ENCODE measurements at places on chromosomes 1 and 21.
A peak's percentile ranks its signal among the peaks of the same experiment; 100 is the strongest.

DNA sequence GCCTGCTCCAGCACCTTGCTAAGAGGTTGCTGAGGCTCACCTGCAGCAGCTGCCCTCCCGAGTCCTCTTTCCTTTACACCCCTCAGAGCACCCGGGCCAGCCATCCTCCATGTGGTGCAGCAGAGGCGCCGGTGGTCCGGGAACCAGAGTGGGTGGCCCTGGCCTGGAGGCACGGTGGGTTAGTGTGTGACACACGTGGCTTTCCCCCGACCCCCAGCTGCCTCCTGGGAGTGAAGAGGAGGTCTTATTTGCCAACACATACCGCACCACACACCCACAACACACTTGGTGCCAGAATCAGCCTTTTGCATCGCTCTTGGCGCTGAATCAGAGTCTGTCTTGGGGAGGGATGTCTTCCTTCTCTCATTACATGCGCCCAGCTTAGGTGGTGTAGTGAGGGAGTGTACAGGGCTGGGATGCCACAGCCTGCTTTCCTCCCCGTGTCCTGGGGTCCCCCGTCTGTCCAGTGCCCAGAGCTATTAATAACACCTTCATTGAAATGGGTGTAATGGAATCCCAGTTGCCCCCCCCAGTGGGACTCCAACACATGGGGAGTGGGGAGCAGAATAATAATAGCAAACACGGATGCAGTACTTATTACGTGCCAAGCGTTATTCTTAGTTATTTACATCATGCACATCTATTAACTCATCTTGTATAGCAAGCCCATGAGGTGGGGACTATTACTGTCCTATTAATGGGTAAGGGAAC lies 38.2 kb downstream of the MAPKAPK2 start:
- DNase-seq: no peak

- DNase-seq: no peak
Measured at GRCh38 chr1:74689621-74690363, 16.2 kb upstream of the ERICH3 start.

GRCh38 chr1:10900251-10900651 lies 103.8 kb upstream of the CASZ1 start:
- DNase-seq: no peak

DNA sequence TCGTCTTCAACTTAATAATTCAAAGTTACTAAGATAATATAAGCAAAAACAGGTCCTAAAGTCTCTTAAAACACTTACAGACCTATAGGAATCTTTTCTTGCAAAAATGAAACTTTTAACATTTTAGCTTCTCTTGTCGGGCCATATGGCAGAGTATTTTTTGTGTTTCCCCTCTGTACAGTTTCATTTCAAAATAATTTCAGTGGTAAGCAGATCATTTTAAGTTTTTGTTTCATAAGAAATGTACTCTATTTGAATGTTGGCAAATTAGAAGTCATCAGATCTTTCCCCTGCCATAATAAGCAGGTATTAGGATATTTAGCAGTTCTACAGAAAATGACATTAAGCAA lies 37.9 kb downstream of the RGL1 start:
- DNase-seq: no peak

- no peak for DNase-seq
Measured at GRCh38 chr1:225811622-225812487, 1.9 kb downstream of the EPHX1 start.

DNA sequence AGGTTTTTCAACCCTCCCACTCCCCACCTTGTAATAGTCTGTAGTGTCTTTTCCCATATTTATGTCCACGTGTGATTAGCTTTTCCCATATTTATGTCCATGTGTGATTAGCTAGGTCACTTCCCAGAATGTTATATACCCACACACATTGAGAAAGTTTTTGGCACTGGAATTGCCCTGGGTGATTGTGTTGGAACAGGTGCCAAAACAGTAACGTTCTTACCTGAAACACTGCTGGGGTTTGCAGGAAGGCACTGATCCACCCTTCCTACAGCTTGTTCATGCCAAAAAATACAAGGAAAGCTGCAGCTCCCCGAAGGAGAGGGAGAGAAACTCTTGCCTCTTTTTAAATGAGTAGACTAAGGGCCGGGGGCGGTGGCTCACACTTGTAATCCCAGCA lies 68.0 kb upstream of the CXADR start:
- no peak for DNase-seq

DNA sequence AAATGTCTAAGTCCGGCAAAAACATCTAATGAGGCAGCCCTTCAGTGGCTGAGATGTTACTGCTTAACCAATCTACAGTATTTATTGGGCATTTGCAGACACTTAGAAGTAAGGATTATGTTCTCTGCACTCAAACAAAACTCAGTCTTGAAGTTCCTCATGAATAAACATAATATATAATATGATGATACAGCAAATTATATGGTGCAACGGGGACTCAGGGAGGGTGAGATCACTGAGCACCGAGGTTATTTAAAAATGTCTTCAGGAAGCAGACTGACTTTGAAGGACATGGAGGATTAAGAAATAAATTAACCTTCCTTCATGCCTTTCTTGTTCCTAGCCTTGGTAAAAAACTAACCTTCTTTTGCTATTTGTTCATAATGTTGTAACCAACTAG lies 27.9 kb downstream of the WDR64 start:
- DNase-seq: no peak

- no peak for DNase-seq
Measured at GRCh38 chr1:27201295-27201694, 33.1 kb upstream of the WDTC1 start.

DNA sequence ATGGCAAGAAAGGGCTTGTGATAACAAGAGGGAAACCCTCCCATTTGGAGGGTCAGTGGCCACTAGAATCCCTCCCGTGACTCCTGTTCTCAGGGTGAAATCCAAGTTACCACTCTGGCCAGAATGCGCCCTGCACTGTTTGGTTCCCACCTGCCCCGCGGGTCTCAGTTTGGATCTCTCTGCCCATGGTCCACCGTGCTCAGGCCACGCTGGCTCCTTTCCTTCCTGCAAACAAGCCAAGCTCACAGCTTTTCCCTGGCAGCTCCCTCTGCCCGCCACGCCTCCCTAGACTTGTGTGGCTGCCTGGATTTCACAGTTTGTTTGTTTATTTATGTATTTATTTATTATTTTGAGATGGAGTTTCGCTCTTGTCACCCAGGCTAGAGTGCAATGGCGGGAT lies 179.5 kb upstream of the VAMP3 start:
- no peak for DNase-seq

- DNase-seq: no peak
Measured at GRCh38 chr1:86303041-86303690, 93.0 kb downstream of the ODF2L start.

GRCh38 chr1:27406362-27406680 lies 13.9 kb downstream of the GPR3 start:
- DNase-seq: no peak

- no peak for DNase-seq
Measured at GRCh38 chr1:1527092-1527816, 13.2 kb downstream of the TMEM240 start.

DNA sequence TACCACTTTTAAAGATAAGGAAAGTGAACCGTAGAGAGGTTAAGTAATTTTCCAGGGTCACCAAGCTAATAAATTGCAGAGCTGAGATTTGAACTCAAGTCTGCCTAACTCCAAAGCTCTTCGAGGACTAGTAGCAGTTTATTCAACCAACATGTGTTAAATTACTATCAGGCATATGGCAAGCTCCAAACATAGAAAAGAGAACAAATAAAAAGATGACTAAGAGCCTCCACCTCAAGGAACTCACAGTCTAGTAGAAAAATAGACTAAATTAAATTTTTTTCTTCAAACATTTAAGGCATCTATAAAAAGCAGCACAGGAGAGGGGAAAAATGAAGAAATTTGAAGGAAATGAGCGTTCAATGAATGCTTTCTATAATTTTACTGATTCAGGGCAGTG lies 22.2 kb downstream of the SLC9C2 start:
- no peak for DNase-seq

- DNase-seq: no peak
Measured at GRCh38 chr1:82697965-82698364, 897.2 kb downstream of the ADGRL2 start.

DNA sequence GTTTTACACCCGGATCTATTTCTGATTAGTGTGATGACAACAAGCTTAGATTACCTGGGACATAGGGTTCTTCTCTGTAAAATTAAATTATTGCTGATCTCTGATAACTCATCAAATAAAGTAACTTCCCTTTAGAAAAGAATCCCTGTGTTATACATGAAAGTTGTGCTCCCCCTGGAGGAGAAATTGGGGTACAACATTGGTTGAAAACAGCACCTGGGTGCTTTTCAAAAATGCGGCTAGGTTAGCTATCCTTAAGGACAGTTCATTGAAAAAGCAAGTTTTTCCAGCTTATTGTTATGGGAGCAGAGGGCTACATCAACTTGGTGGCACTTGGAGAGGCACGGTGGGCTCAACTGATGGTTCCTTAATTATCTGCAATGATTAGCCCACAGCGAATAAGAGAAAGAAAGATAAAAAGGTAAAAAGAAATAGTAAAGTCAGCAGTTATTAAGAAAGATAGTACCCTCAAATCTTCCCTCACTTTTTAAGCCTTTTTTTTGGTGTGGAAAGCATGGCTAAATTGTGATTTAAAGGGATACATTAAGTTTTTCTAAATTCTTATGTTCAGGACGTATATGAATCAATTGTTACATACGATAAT lies 97.8 kb downstream of the FMN2 start:
- peak; percentile 14 for DNase-seq

DNA sequence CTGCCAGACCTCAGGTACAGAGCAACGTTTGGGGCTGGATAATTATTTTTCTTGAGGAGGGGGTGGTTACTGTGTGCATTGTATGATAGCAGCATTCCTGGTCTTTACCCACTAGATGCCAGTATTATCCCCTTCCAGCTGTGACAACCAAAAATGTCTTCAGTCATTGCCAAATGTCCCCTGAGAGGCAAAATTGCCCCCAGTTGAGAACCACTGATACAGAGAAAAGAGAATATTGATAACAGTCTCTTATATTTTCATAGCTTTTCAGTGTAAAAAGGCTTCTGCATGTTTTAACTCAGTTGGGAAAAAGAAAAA lies 51.8 kb upstream of the SYT14 start:
- no peak for DNase-seq
